Right lobe of liver (tissue), 6 donors: ENCODE measurements at places on chromosomes 5 and 9.

DNA sequence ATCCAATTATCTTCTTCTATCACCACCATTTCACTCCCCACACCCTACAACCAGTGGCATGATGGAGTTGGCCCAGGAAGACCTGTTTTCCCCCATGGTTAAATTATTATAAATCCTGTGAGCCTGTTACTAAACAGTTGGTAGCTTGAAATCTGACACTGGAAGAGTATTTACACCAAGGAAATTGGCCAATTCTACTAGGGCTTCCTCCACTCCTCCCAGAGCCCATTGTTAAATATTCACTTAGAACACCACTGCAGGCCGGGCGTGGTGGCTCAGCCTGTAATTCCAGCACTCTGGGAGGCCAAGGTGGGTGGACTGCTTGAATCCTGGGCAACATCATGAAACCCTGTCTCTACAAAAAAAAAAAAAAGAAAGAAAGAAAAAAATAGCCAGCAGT, 32.4 kb upstream of the CKS2 start:
- DNase-seq: no peak

GRCh38 chr9:92592537-92592936, 56.7 kb upstream of the ECM2 start:
- no peak for DNase-seq

DNA sequence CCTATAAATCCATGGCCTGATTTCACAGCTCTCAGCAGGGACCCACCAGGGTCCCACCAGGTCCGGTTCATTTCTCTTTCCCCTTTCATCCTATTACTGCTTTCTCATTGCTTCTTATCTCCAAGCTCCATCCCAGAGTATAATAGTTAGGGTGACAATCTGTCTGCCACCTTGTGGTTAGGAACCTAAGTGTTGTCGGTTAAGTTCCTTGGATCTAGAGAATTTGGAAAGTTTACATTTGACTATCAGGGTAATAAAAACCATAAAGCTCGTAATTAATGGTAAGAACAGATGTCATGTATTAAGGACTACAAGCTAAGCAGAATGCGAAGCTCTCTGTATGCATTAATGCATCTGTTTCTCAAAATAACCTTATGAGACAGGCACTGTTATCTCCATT, 259.1 kb downstream of the SH3GL2 start:
- no peak for DNase-seq

GRCh38 chr5:11519236-11519635, 385.0 kb downstream of the CTNND2 start:
- no peak for DNase-seq

DNA sequence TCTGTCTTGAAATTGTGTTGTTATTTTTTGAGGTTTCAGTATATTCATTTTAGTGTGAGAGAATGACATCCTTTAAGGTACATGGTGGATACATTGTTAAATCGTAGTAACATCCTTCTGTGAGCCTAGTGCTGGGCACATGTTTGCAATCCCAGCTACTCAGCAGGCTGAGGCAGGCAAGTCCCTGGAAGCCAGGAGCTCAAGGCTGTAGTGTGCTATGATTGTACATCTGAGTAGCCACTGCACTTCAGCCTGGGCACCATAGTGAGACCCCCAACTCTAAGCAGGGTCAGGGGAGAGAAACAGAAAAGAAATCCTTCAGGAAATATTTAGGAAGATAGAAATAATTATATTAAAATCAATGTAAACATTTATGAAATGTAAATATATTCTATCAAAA, 62.3 kb downstream of the ZCCHC7 start:
- no peak for DNase-seq

DNA sequence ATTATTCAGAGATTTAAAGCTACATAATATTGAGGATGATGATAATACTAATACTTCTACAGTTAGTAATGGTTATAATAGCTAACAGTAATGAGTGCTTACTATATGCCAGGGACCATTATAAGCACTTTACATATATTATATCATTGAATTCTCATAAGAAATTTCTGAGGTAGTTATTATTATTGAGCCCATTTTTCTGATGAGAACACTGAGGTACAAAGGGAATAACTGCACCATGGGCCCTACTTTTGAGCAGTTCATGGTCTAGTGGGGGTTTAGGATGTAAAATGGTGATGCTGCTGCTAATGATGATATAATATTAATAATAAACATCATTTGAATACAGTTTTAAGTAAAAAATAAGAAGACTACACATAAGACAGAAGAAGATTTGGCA, 64.2 kb upstream of the SPDL1 start:
- DNase-seq: no peak

DNA sequence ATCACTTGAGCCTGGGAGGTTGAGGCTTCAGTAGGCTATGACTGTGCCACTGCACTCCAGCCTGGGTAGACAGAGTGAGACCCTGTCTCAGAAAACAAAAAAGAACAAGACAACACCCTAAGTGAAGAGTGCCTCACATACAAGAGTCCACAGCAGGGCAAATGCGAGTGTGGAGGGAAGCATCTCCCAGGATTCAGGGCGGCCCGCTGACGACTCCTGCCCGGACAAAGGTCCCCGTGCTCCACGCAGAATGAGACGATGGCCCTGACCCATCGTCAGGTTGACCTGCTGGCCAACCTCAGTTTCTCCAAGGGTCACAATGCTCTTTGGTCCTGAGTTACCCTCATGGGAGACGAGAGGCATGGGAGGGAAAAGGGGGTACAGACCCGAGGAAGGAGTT, 18.3 kb downstream of the MRNIP start:
- DNase-seq: peak; percentile 55

DNA sequence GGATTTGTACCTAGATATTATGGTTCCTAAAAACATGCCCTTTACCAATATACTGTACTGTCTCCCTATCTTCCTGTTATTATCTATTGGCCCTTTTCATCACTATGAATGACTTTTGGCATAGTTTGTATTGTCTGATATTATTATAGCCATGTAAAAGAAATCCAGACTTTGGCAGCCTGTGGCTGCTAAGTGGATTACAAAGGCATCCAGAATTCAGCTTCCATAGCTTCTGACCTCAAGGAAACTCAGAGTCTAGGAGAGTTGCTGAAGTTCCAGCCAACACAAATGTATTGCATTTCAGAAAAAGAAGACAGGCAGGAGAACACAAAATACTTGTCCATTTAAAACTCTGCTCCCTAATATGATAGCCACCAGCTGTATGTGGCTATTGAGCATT, 319.2 kb upstream of the MPDZ start:
- no peak for DNase-seq

GRCh38 chr5:139740138-139740991, 55.2 kb upstream of the PSD2 start:
- DNase-seq: no peak

DNA sequence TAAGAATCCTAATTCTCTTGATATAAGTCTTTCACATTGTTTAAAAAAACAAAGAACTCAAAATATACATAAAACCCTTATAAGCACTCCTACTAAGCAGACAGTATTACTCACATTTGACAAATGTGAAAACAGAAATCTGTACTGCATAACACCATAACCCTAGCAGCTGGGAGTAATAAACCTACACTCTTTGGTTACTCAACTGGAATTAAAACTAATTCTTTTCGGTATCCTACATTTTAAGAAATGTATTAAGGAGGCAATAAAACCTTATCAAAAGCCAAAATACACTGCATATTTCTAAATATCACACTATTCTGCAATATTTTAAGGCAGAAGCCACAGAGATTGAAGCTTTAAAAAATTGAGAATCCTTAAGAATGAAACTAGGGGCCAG, 6.8 kb downstream of the AUH start:
- DNase-seq: no peak

DNA sequence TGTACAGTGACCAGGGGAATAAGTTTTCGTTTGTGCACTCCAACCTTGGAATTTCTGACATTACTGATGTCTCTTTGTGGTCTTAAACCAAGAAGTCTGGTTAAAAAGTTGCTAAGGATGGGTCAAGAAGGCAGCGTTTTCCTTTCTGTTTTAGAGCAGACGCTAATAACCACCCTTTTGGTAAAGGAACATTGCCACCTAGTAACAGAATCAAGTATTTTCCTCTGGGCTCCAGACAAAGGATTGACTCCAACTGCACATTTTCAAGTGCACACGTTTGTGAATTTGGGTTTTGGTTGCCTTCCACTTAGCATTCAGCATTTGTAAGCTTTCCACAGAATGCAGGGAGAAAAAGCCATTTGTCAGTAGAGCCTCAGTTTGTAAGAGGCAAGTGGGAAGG, 22.2 kb upstream of the CEP78 start:
- DNase-seq: no peak

DNA sequence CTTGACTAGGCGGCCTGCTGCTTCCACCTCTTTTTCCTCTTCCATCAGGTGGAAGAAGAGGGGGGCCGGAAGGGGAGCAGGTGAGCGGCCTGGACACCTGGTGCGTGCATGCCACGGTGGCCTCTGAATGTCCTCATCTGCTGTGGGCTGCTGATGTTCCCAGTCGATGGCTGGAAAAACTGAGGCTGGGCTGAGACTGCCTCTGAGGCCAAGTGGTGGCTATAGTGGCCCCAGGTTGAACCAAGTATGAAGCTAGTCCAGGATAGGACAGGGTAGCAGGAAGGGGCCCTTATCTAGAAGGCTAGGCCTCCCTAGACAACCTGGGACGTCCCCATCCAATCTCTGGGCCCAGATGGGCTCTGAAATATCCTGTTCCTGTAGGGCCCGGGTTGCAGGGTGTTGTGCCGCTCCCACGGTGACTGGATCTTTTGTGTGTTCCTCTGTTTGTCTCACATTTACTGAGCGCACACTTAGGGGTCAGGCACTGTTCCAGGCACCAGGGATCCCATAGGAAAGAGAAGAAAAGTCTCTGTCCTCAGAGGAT, 753 bp upstream of the NR5A1 start:
- no peak for DNase-seq

DNA sequence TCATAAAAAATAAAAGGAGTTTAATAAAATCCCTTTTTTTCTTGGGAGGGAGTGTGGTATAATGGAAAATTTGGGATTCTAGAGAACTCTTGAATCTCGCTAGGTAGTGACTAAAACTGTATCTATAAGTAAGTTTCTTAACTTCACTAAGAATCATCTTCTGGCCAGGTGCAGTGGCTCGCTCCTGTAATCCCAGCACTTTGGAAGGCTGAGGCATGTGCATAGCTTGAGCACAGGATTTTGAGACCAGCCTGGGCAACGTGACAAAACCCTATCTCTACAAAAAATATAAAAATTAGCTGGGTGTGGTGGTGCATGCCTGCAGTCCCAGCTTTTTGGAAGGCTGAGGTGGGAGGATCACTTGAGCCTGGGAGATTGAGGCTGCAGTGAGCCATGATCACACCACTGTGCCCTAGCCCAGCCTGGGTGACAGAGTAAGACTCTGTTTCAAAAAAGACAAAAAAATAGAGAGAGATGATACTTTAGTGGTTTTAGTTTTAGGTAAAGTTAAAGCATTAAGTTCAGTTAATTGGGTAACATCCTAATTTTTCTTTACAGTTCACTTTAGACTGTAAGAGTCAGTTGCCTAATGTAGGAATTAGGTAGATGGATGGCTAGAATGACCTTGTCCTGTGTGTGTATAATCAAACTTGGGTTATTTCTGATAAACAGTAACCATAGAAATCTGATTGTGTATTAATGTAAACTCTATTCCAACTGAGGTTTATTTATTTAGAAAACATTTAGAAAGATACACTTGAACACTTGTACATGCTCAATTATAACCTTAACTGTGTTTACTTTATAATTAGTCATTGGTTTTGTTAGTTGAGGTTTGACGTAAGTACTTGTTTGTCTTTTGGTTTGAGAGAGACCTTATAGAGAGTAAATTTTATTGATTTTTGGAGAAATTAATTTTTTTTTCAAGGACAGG, 17.8 kb downstream of the UNC13B start:
- DNase-seq: no peak

- no peak for DNase-seq
These were observed 386.0 kb upstream of the KLF4 start for GRCh38 chr9:107875571-107875980.

DNA sequence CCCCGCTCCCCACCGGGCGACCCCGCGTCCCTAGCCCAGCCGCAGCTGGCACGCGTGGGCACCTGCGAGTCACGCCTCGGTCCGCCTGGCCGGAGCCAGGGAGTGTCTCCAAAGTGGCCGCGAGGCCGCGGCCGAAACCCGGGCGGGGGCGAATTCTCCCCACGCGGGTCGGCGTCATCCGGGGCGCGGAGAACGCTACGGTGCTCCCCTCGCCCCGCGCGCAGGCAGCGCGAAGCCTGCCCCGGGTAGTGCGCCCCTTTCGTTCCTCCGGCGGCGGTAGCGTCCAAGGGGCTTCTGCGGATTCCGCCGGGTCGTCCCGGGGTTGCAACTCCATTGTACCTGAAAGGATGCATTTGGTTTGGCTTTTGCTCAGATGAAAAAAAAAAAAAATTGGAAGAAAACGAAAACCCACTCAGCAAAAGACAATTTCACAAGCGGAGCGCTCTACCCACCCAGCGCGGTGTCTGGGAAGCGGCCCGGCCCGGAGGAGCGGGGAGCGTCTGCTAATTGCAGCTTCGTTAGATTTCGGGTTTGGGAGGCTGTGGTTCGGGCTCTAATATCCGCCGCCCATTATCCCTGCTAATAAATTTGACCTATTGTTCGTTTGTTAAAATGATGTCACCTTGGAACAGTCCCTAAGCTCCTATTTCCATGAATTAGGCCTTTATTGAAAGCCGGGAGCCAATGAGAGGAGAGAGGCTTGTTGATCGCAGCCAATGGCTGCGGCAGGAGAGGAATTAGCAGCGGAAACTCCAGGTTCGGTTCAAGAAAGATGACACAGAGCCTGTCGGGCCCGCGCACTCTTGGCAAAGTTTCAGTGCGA, at the start of gene TLX3:
TLX3 (plus strand) TSS at position 796 of the 823 bp plus-strand sequence. CDS start 118 bp downstream, outside the sequence.
- DNase-seq: no peak

DNA sequence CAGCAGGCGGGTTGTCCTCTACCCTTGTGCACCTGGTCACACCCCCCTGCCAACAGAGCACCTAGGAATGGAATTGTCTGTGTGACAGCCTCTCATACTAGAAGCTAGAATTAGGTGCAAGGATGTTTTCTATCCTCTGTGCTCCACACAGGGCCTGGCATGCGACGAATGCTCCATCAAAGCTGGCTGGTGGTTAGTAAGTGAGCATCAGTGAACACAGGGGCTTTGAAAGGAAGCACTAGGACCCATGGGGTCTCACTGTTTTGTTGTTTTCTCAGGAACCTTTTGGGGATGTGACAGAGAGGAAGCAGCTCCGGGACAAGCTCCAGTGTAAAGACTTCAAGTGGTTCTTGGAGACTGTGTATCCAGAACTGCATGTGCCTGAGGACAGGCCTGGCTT, 32.3 kb downstream of the GALNT12 start:
- DNase-seq: no peak

- no peak for DNase-seq
These were observed 37.7 kb downstream of the RGS3 start for GRCh38 chr9:113501129-113501686.

- no peak for DNase-seq
These were observed 60.7 kb downstream of the NSD1 start for GRCh38 chr5:177194268-177194667.

- no peak for DNase-seq
These were observed 273.2 kb downstream of the MAST4 start for GRCh38 chr5:66869347-66869746.

GRCh38 chr5:44245935-44246334, 143.3 kb downstream of the FGF10 start:
- no peak for DNase-seq

DNA sequence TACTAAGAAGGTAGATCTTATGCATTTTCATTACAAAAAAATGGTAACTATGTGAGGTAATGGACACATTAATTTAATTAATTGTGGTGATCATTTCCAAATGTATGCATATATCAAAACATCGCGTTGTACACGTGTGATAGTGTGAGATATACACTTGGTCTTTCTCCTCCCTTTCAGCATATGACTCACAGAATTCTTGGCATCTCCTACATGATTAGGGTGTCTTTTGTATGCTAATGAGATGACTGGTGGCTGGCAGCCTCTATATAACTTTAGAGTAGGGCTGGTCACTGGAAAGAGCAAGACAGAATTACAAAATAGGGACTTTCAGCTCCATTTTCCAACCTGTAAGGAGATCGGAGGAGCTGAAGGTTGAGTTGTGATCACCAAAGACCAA, 1167.6 kb downstream of the CDH12 start:
- no peak for DNase-seq
